Activated CD4-positive, alpha-beta T cell treated with anti-CD3 and anti-CD28 coated beads, Interleukin-2, amount 50 U/mL, for 4 hours (primary cell): ENCODE measurements at places on chromosomes 7 and 10.

GRCh38 chr7:135147899-135148721, at the start of gene TMEM140:
Gene TMEM140, plus strand, starts transcription at chr7:135148072. Its CDS starts 16,370 bp downstream, at chr7:135164442.
- peak; percentile 47 for DNase-seq

- DNase-seq: no peak
Measured at GRCh38 chr7:36613031-36613614, 111.2 kb downstream of the AOAH start.

DNA sequence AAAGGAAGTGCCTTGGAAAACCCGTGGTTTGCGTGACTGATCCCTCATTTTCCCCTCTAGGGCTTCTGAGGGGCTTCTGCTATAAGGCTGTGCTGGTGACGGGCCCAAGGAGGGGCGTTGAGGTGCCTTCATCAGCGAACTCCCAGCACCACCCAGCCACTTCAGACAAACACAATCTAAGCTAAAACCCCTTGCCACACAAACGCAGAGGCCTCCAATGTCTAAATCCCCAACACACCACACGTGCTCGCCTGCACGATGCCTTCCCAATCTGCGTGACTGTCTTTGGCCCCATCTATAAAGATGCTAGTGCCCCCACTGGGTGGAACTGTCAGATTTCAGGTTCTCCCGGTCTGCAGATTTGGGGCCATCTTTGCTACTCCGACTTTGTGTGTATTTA, 4.1 kb upstream of the GAD2 start:
- DNase-seq: no peak

DNA sequence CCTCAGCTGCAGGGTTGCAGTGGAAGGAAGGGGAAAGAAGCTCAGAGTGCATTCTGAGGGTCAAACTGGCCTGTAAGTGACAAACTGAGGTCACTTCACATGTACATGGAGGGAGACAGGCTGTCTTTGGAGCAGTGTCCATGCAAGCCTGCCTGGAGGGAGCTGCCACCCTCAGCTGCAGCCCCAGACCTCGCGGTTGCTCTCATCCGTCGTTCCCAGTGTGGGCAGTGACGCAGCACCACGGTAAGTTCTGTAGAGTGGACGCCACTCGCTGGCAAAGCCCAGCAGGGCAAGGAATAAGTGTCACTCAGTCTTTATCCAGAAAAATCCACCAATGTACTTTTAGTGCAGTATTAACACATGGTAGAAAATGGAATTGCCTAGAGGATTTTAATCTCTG, 225.7 kb downstream of the MGMT start:
- no peak for DNase-seq

- DNase-seq: no peak
Measured at GRCh38 chr7:1520539-1521234, 9.8 kb upstream of the MAFK start.

DNA sequence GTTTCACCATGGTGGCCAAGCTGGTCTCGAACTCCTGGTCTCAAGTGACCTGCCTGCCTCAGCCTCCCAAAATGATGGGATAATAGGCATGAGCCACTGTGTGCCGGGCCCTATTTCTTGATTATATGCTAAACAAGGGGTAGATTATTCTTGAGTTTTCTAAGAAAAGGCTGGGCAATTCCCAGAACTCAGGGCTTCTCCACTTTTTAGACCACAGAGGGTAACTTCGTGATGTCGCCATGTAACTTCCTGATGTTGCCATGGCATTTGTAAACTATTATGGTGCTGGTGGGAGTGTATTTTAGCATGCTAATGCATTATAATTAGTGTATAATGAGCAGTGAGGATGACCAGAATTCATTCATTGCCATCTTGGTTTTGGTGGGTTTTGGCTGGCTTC, 35.8 kb downstream of the OTUD1 start:
- no peak for DNase-seq

GRCh38 chr10:95319239-95319638, 28.4 kb upstream of the PDLIM1 start:
- DNase-seq: no peak

DNA sequence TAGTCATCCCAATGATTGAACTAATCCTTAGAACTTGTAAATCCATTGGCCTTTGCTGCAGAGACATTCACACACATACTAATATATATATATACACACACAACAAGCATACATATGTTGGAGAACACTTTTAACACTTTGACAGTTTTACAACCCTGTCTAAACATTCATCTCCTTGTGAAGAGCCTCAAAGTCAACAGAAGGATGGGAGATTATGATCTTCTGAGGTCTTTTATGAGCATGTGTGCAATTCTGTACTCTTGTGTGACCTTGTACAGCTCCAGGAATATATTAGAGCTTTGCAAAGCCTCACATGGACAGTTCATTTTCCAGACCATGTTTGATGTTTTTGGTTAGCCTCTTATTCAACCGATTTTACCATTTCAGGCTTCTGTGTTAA, 589.0 kb downstream of the NXPH1 start:
- no peak for DNase-seq

- no peak for DNase-seq
Measured at GRCh38 chr7:118033273-118033672, 150.7 kb upstream of the LSM8 start.

GRCh38 chr7:45944058-45944457, 23.0 kb upstream of the IGFBP3 start:
- no peak for DNase-seq

DNA sequence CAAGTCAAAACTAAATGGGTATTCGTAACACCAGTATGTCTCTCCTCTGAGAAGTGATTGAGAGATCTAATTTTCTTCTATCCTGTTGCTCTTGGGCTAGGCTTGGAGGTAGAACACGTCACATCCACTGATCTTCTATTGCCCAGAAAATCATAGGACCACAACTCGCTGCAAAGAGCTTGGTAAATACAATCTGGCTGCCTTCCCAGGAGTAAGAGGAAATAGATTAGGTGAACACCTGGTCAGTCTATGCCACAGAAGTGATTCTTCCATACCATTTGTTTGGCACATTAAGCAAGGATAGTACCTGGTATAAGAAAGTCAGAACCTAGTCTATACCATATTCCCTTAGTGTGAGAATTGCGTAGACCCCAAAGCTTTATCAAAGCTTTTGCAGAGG, 129.3 kb upstream of the PHYHIPL start:
- no peak for DNase-seq

DNA sequence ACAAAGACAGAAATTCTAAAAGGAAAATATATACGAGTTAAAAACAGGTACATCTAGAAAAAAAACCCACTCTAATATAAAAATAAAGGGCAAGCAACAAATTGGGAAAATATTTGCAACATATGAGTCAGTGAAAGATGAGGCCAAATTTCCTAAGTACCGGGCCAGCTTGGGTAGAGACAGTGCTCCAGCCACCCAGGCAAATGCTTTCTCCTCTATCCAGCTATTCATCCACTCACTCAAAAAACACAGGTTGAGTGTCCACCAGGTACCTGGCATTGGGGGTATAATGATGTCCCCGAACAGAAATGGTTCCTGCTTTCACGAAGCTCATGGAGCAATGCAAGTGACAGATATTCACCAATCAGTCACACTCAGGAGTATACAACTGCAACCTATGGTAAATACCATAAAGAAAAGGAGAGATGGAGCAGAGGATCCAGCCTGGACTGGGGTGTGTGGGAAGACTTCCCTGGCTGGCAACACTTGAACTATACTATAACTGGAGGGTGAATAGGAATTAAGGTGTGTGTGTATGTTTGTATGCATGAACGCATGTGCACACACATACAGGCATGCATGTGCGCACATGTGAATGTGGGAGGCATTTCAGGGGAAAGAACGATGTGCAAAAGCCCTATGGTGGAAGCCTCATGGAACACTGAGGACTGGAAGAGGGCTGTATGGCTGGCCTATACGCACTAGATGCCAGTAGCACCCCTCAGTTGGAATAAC, 2.3 kb downstream of the ARHGAP22 start:
- no peak for DNase-seq

- DNase-seq: no peak
Measured at GRCh38 chr10:21926949-21927348, 76.6 kb downstream of the DNAJC1 start.

DNA sequence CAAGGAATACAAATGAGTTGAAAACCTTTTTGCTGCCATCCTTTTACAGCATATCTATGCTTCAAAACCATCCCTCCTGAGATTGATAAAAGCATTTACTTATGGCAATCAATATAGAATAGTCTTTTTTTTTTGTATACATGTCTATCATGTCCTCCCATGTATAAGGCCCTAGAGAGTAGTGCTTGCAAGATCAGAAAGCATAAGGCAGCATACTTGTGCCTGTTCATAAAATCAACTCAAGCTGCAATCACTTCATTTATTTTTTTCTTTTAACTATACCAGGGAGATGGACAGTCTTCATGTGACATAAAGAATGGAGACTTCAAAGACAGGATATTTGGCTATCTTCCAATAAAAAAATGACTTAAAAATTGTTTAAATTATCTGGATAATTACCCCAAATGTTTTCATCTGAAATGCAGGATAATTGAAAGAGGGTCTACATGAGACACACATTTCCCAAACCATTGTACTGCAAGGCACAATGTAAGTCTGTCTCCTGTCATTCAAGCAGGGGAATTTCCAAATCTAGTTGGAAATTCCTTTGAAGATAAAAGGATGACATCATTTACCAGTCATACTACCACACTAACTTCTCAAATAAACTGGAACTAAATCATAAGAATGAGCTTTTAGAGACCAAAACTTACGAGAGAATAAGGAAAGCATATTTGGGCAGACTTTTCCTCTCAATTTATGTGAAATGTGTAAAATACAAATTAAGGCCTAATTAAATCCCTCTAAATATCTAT, 22.5 kb downstream of the LRRN3 start:
- DNase-seq: no peak

DNA sequence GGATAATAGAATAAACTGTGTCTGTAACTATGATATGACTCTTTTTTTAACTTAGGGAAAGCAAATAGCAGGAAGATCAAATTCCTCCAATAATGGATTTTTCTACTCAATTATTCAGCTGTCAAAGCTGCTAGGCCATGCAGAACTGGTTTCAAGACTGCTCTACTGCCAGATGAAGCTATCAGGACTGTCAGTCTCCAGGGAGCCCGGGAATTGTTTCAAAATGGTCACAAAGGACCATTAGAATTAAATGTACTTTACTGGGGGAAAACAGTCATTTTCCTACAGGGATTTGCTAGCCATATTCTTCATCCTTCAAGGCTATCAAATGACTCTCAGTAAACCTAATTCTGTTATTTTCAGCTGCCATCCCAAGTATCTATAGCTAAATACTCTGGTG, 276.3 kb downstream of the LHFPL3 start:
- DNase-seq: no peak

- no peak for DNase-seq
Measured at GRCh38 chr7:111518264-111518663, 44.0 kb downstream of the IMMP2L start.

GRCh38 chr7:132609222-132609621, 33.0 kb upstream of the PLXNA4 start:
- DNase-seq: no peak

DNA sequence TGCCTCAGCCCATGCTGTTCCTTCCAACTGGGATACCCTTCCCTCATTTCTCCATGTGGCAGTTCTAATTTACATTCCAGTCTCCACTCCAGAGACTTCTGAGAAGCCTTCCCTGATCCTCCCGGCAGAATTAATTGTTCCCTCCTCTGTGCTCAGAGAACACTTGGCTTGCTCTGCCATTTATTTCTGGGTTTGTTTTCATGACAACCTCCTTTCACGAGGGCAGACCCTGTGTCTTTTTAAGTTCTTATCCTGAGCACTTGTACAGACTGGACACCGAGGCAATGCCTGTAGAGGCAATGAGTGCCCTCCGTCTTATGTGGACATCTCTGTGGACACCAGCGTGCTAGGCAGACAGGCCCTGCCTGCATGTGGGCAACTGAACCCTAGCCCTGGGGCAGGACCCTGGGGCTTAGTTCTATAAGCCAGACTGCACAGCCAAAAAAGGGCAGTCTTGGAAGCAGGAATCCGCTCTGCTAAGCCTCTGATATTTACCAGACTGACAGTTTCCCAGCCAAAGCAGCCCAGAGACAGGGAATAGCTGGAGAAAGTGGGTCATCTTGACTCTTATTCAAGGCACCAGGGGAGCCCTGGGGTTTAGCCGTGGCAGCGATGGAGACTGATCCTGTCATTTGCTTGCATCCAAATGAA, 474.0 kb downstream of the RPS24 start:
- no peak for DNase-seq

GRCh38 chr7:101625031-101625791, 3.9 kb downstream of the MYL10 start:
- no peak for DNase-seq

- DNase-seq: no peak
Measured at GRCh38 chr10:110355141-110355831, 50.6 kb upstream of the SMNDC1 start.

DNA sequence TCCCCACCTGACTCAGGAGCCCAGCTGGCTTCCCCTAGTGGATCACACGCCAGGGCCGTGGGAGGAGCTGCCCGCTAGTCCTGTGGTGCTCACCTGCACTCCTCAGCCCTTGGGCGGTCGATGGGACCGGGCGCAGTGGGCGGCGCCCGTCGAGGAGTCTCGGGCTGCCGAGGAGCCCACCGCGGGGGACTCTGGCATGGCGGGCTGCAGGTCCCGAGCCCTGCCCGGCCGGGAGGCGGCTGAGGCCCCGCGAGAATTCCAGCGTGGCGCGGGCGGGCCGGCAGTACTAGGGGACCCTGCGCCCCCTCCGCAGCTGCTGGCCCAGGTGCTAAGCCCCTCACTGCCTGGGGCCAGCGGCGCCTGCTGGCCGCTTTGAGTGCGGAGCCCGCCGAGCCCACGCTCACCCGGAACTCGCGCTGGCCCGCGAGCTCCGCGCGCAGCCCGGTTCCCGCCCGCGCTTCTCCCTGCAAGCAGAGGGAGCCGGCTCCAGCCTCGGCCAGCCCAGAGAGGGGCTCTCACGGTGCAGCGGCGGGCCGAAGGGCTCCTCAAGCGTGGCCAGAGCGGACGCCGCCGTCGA, 367.9 kb downstream of the TYW1 start:
- no peak for DNase-seq

GRCh38 chr7:138186951-138187351, 110.7 kb downstream of the AKR1D1 start:
- no peak for DNase-seq

DNA sequence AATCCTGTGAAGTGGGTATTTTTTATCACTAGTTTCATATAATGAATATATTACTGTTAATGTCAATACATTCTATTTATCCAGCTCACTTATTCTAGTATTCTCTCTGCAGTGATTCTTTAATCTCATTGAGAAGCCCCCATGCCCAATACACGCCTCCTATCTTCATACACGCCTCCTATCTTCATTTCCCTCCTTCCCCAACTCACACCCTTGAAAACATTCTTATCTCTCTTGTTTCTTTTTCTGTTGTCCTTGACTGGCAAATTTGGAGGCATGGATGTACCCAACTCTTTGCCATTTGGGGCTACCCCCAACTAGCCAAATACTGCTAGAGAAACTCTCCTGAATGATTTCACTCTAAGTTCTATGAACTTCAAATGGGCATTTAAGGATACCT, 40.5 kb downstream of the ST8SIA6 start:
- no peak for DNase-seq

DNA sequence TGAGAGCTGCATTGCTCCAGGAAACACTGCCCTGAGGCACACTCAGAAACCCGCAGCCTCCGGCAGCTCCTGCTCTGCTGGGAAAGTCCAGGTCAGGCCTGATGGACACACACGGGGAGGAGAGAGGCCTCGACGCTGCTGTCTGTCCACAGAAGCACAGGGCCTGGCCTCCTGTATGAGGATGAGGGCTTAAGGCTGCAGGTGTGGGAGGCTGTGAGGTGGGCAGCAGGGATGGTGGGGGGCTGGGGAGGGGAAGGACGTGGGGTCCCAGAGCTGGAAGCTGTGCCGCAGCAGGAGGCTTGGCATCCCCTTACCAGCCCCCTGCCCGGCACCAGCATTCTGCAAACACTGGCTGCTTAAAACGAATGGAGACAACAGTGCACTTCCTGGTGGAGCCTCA, 186.2 kb downstream of the DNAJB6 start:
- DNase-seq: no peak

GRCh38 chr7:51224811-51225595, 91.6 kb downstream of the COBL start:
- no peak for DNase-seq
